ENCODE measurements at places on chromosomes 13 and 19.
A peak's percentile ranks its signal among the peaks of the same experiment; 100 is the strongest.

DNA sequence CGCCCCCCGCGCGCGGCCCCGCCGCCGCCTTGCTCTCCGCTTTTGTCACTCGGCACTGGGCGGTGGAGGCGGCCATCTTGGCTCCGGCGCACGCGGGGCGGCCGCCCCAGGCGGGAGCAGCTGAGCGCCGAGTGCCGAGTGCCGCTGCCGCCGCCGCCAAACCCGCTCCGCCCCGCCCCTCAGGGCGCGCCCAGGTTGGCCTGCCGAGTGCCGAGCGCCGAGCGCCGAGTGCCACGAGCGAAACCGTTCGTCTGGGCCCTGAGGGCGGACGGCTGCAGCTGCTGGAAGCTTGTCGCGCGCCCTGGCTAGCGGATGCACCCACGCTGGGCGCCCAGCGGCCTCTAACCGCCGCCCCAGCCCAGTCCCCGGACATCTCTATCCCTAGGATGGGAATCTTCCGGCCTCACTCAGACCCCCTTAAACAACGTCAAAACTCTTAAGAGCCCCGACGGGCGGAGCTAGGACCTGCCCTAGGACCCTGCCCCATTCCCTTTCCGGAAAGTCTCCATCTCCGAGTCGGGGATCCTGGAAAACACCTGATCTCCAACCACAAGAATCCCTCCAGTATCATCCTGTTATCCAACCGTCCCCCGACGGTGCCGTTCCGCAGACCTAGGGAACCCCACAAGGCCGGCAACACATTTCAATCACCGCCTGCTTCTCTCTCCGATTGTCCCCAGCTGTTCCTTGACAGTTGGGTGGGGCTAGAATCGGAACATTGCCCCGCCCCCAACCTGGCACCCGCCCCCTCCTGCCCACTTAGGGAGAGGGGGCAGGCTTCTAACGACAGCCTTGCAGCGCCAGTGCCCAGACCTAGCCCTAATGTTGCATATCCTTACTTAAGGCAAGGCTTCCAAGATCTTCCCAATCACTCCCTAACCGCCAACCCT is 14.1 kb upstream of the AKAP8L start:
- peak; percentile 97 for DNase-seq

DNA sequence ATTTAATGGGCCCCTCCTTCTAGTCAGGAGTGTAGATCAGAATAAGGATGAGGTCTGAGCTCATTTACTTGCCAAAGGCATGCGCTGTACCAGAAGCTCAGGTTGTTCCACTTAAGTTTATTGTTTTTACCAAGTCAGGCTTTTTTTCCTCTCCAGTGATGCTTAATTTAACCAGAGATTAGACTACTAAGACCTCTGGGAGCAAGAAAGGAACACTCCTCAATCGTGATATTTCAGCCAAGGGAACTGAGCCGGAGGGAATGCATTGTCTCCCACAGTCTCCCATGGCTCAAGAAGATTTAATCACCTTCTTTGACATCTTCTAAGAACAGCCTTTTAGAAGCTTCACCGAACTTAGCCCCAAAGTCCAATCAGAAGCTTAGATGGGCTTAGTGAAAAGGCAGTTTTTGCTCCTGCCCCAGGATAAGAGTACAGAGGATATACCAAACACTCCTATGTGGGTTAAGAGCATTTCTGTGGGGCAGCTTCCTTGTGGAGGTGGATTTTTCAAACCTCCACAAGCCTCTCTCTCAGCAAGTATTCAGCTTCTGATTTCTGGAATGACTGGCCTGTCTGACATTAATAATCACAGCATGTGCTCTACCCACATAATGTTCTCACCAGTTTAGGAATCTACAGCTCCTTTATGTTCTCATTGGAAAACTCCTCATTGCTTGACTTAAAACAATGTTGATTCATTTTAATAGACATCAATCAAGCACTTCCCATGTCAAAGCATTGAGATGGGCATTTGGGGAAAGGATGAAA is 322.7 kb downstream of the SUCLA2 start:
- no peak for DNase-seq

- no peak for DNase-seq
Observed at GRCh38 chr13:110640591-110641029, 25.3 kb downstream of the NAXD start.

- no peak for DNase-seq
Observed at GRCh38 chr13:85191996-85192718, 607.1 kb downstream of the SLITRK6 start.

- no peak for DNase-seq
Observed at GRCh38 chr13:107258599-107259187, 690.8 kb upstream of the ARGLU1 start.

DNA sequence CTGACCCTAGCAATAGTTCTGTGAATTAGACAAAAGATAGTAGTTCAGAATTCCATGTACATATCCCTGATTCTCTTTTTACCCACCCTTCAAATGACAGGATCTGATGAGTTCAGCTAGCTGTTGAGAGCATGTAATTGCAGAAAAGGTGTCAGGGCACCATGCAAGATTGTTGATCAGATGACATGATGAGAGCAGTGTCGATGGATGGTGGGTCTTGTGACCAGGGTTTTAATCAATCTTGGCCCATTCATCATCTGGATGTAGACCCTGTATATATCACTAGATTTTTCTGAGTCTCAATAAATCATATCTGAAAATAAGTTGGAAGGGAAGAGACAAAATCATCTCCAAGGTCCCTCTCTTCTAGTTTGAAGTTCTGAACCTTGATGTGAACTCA is 379.0 kb downstream of the OXGR1 start:
- DNase-seq: no peak

DNA sequence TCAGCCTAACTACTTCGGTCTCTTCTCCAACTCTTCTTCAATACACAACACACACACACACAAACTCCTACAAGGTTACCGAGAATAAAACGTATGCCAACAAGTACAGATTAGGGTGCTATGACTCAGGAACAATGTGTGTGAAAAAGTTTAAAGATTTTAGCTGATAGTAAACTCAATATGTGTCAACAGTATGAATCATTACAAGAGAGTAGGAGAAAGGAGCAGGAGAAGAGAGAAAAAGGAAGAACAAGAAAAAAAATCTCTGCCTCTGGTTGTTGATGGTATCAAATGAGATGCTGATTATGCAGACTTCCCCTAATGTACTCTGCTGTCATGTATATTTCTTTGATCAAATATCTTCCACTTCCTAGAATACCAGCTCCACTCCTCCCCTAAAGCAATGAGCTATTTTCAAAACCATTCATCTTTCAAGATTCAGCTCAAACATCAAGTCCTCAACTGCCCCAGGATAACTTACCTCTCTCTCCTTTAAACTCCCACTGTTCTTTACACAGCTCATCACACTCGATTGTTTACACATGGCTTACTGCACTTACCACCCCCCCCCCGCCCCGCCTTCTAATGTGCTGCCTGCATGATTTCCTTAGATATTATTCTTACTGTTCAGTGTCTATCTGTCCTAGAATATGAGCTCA is 95.6 kb downstream of the FAM216B start:
- DNase-seq: peak; percentile 85

- DNase-seq: no peak
Observed at GRCh38 chr19:4555657-4556561, 3.6 kb downstream of the SEMA6B start.

- no peak for DNase-seq
Observed at GRCh38 chr13:93037780-93038179, 188.8 kb upstream of the GPC6 start.

DNA sequence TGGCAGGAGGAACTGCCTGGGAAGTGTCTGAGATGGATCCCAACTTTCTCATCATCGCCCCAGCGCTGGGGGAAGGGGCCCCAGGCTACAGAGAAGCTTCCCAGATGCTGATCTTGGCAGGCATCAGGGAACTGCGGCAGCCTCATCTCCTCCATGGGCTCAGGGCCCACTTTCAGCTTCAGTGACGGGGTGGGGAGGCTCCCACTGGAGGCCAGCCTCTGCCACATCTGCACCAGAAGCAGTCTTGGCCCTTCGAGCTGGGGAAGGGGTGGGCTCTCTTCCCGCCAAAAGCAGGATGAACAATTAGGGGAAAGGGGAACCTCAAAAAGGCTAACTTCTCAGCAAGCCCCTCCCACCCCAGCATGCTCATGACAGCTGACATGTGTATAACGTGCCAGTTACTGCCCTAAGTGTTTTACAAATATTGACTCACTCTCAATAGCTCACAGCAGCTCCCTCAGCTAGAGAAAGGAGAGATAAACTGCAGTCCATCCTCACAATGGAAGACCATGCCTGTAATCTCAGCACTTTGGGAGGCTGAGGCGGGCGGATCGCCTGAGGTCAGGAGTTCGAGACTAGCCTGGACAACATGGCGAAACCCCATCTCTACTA is 7.1 kb upstream of the S1PR2 start:
- peak; percentile 78 for DNase-seq

DNA sequence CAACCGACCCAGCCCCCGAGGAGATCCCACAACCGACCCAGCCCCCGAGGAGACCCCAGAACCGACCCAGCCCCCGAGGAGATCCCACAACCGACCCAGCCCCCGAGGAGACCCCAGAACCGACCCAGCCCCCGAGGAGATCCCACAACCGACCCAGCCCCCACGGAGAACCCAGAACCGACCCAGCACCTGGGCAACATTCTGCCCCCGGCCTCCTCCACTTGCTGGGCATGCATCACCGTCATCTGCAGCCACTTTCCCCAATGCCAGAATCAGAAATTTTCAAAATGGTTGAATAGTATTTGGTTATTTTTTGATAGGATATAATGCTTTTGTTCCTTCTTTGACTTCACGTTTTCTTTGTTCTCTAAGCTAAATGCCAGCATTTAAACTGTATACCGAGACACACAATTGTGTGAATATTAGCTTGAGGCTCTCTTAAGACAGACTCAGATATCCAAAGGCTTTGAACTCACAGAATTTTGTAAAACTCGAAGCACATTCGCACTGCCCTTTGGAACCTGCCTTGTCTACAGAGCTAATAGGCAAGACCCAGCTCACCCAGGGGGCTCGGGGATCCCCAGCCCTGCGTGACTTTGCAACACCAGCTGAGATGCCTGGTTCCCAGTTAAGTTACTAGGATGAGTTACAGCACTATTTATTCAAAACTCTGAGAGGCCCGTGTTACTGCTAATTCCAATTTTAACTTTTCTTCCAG is 15.5 kb upstream of the RASA3 start:
- DNase-seq: peak; percentile 21

- no peak for DNase-seq
Observed at GRCh38 chr13:58476206-58476918, 844.8 kb downstream of the PCDH17 start.

GRCh38 chr19:6058518-6059201 is 51.6 kb downstream of the RFX2 start:
- DNase-seq: peak; percentile 59

DNA sequence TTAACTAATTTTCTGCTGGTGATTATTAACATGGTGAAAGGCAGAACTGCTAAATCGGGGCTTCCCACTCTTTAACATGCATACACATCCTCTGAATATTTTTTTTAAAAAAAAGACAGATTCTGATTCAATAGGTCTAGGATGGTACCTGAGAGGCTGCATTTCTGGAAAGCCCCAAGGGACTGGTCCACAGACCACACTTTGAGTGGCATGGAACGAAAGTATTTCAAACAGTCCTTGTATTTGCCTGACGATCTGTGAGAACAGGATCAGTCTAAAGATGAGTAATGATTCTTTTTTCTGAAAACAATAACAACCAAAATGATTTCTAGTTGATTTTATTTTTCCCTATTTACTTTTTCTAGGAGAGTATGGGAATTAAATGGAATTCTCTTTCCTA is 16.7 kb upstream of the SPART start:
- no peak for DNase-seq

GRCh38 chr13:41955605-41956004 is 5.3 kb downstream of the VWA8 start:
- peak; percentile 79 for DNase-seq

DNA sequence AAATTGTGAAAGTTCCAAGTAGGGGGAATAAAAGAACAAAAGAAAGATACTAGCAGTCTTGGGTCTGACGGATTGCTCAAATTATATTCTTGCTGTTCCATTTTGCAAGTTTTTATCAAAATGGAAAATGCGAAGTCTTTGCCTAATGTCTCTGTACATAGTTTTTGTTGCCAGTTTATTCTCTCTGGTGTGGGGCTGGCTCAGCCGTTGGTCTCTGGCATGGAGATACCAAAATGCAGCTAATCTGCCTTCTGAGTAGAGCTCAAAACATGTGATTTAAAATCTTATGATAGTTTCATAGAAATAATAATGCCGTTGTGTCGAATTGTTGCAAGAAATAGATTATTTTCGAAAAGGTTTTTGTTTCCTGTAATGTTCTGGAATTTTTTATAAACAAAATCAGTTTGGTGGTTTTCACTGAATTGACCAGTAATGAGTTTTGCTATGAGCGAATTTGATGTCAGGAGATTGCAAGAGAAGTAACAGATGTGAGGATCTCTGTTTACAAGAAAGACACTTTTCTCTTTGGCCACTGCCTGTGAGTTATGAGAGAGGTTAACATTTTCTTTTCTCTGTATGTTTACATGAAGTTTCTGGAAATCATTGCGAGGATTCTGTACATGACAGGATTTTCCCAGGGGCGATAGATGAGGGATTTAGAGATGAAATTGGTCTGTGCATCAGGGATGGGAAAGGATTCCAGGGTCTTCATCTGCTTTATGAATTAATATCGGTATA is 147.0 kb downstream of the DCT start:
- DNase-seq: no peak

DNA sequence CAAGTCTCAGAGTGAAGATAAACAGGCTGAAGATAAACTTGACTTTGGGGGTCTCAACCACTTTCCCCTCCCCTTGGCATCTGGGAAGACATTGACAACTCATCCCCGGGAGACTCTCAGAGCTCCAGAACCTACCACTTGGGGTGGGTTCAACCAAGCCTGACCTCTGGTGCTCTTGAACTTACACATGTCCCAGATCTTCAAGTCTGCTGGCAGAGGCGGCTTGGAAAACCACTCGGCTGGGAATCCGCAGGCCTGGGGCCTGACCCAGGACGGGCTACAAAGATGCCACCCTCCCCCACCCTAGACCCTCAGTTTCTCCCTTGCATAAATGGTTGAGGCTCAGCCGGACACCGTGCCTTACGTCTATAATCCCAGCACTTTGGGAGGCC is 512 bp downstream of the LRRC8E start:
- DNase-seq: no peak

- DNase-seq: no peak
Observed at GRCh38 chr13:112982281-112983041, 13.4 kb downstream of the MCF2L start.

GRCh38 chr13:109669234-109669612 is 117.2 kb downstream of the IRS2 start:
- no peak for DNase-seq

DNA sequence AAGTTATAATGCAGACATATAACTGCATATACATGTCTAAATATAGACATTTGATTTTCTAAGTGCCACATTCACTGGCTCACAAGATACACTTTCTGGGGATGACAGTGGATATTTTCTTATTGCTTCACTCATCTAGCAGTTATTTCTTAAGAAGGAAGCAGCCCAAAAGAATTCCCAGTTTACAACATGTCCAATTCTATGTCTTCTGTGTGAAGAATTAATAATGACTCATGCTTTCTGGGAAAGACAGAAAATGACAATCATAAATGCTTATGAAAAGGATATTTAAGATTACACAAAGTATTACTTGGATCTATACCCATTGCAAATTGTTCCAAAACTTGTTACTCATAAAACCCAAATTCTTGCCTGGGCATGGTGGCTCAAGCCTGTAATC is 543.4 kb downstream of the SUCLA2 start:
- peak; percentile 87 for DNase-seq

GRCh38 chr13:74023484-74023883 is 110.7 kb downstream of the KLF12 start:
- no peak for DNase-seq

GRCh38 chr19:39237200-39238184 is 7.3 kb downstream of the IFNL3 start:
- DNase-seq: no peak
